ENCODE measurements at places on chromosomes 11 and 22.

DNA sequence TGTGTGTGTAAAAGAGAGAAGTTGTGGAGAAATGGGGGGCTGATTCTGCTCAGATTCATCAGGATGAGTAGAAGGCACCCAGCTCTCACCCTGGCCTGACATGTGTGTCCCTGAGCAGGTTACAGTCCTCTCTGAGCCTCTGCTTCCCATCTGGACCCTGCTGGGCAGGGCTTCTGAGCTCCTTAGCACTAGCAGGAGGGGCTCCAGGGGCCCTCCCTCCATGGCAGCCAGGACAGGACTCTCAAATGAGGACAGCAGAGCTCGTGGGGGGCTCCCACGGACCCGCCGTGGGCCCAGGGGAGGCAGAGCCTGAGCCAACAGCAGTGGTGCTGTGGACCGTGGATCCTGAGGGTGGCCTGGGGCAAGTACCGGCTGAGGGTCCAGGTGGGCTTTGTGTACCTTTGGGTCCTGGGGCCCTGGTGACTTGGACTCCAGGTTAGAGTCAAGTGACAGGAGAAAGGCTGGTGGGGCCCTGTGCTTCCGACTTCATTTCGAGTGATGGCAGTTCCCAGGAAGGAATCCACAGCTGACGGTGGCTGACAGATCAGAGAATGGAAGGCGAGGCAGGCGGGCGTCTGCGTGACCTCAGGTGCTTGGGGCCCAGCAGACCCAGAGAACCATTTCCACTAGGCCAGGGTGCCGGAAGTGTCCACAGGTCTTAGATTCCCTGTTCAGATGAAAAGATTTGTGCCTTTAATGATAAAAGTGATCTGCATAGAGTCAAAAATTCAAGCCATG, 21.9 kb downstream of the NEAT1 start:
- DNase-seq, result no peak

GRCh38 chr11:28767574-28767973, 659.4 kb downstream of the METTL15 start:
- no peak for DNase-seq

GRCh38 chr11:70603756-70604211, 205.5 kb downstream of the CTTN start:
- no peak for DNase-seq

DNA sequence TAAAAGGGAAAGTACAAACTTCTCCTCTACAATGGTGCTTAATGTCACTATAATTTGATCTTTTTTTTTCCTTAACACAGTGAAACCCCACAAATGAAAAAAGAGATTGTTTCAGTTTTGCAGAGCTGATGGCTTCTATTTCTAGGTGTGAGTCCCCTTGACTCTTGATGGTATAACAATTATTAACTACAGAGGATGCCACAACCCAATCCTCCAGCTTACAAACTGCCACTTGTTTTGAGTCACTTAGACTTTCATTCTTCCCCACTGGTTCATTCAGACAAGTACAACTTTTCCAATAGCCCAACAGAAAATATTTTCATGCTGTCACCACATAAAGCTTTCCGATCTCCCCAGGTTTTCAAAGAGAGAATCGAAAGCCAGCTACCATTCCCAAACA, 812.2 kb downstream of the LRRC4C start:
- DNase-seq, result no peak

Measured in A673 (cell line).